ENCODE measurements at places on chromosomes 11 and 22. TPM values are rescaled to one million over a fixed set of nuclear protein-coding genes. Genes with fewer than 3 reads are reported as not detected.
A peak's percentile ranks its signal among the peaks of the same experiment; 100 is the strongest.

GRCh38 chr11:121367001-121367843 lies 74.7 kb downstream of the SC5D start:
- no peaks in the 10 kb centered on the region for H3K36me3 ChIP-seq
- H3K4me3 ChIP-seq, result no peak overlapping the region
- DNase-seq, result peak; percentile 36
- no peaks in the 10 kb centered on the region for H3K4me1 ChIP-seq
- no peaks in the 10 kb centered on the region for H3K27me3 ChIP-seq

DNA sequence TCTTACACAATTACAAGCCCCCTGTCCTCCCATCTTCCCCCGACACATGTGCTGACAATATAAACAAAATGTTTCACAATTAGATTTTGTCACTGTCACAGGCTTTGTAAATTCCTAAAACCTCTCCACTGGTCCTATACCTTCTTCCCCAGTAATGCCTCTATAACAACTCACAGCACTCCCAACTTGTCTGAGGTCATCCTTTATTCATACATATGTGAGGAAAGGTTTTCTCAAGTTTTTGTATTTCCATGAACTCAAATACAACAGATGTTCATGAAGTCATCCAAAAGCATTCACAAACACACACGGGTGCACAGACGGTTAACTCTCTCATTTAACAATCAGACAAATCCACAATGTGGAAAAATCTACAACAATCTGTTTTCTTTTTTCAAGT lies 1.9 kb downstream of the OR52H1 start:
- no peak overlapping the region for H3K27ac ChIP-seq
- DNase-seq, result no peak
- H3K27me3 ChIP-seq, result no peaks in the 10 kb centered on the region
- H3K4me3 ChIP-seq, result no peak overlapping the region
- H3K4me1 ChIP-seq, result no peaks in the 10 kb centered on the region

DNA sequence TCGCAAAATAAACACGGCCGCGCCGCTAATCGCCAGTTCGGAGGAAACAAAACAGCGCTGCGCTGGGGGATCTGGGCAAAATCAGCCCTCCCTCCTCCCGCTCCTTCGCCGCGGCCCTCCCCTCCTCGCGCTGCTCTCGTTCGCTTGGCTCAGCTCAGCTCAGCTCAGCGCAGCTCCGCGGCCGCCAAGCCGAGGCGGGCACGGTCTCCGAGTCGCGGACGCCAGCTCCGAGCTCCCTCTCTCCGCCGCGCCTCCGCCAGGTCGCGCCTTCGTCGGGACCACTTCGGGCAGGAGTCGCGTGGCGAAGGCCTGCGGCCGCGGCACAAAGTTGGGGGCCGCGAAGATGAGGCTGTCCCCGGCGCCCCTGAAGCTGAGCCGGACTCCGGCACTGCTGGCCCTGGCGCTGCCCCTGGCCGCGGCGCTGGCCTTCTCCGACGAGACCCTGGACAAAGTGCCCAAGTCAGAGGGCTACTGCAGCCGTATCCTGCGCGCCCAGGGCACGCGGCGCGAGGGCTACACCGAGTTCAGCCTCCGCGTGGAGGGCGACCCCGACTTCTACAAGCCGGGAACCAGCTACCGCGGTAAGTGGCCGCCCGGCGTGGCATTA lies at the start of gene SPON1:
SPON1 (plus strand) TSS at position 162 of the 607 bp plus-strand sequence; CDS start at position 344, 182 bp downstream.
- no peaks in the 10 kb centered on the region for H3K36me3 ChIP-seq
- peak within 1 kb of the TSS; percentile 39 for H3K4me3 ChIP-seq
- H3K27me3 ChIP-seq, result peaks cover 71% of the 10 kb centered on the region

- no peak overlapping the region for H3K4me3 ChIP-seq
- no peaks in the 10 kb centered on the region for H3K36me3 ChIP-seq
- H3K27me3 ChIP-seq, result no peaks in the 10 kb centered on the region
- H3K4me1 ChIP-seq, result no peaks in the 10 kb centered on the region
Measured at GRCh38 chr11:60165951-60166350, 16.9 kb downstream of the MS4A6A start.

DNA sequence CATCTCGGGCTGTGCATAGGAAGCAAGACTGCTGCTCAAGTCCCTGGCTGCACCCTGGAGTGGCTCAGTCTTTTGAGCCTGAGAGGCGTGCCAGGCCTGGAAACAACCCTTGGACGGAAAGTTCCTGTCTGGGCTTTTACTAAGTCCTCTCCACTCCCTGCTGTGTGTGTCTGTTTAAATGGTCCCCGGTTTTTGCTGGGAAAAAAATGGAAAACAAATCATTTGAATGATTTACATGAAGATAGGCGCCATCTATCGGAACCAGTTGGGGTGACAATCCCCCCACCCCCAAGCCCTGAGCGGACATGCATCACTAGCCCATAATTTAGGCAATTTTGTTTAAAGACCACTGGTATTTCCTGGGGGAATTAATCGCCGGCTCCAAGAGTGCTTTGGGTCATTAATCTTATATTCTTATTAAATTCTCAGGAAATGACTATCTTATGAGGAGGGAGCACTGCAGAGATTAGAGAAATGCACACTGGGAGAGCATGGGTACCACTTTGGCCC lies 2.7 kb upstream of the GAB2 start:
- H3K27ac ChIP-seq, result no peak overlapping the region
- peak; percentile 46 for DNase-seq
- H3K4me3 ChIP-seq, result no peak overlapping the region
- H3K4me1 ChIP-seq, result peaks cover 11% of the 10 kb centered on the region
- no peaks in the 10 kb centered on the region for H3K36me3 ChIP-seq

- no peak overlapping the region for H3K27ac ChIP-seq
- no peak for DNase-seq
- H3K4me1 ChIP-seq, result no peaks in the 10 kb centered on the region
- no peak overlapping the region for H3K4me3 ChIP-seq
- H3K27me3 ChIP-seq, result no peaks in the 10 kb centered on the region
- H3K36me3 ChIP-seq, result no peaks in the 10 kb centered on the region
Measured at GRCh38 chr11:14544611-14545010, 24.4 kb upstream of the PSMA1 start.

- H3K36me3 ChIP-seq, result no peaks in the 10 kb centered on the region
- no peak overlapping the region for H3K4me3 ChIP-seq
- peaks cover 19% of the 10 kb centered on the region for H3K27me3 ChIP-seq
- DNase-seq, result peak; percentile 91
- H3K4me1 ChIP-seq, result no peaks in the 10 kb centered on the region
- H3K27ac ChIP-seq, result no peak overlapping the region
Measured at GRCh38 chr11:131760091-131761061, 390.0 kb downstream of the NTM start.

MMP27 gene
- not detected for total RNA-seq

KRTAP5-10 gene
- total RNA-seq, result 0.14 TPM

CARNS1 gene
- 1.6 TPM for total RNA-seq

Data from cardiac muscle cell (in vitro differentiated cells and primary cell).